ENCODE measurements at places on chromosomes 7 and 10.

GRCh38 chr10:63935705-63936104 lies 414.5 kb downstream of the REEP3 start:
- no peak for DNase-seq

DNA sequence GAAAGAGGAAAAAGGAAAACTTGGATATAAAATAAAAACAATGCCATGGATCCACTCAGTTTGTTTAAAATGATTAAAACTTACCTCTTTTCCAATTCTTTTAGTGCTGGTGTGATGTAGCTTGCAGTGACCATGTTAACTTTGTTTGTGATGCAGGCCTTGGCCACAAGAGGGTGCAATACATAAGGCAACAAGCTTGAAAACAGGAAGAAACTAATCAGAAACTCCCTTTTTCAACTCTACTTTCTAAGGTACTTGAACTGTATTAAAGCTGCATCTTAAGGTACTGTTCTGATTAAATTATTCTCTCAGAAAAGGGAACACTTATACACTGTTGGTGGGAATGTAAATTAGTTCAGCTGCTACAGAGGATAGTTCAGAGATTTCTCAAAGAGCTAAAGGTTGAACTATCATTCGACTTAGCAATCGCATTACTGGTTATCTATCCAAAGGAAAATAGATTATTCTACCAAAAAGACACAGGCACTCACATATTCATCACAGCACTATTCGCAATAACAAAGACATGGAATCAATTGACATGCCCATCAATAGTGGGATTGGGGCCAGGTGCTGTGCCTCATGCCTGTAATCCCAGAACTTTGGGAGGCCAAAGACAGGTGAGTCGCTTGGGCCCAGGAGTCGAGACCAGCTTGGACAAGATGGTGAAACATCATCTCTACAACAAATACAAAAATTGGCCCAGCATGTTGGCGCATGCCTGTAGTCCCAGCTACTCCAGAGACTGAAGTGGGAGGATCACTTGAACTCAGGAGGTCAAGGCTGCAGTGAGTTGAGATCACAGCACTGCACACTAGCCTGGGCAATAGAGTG lies 50.9 kb downstream of the AASS start:
- peak; percentile 16 for DNase-seq

- no peak for DNase-seq
Measured at GRCh38 chr7:68440866-68441265, 1157.4 kb upstream of the AUTS2 start.

- DNase-seq: peak; percentile 26
Measured at GRCh38 chr10:78974617-78975317, 94.0 kb upstream of the ZMIZ1 start.

GRCh38 chr7:140389445-140389844 lies 8.9 kb downstream of the SLC37A3 start:
- DNase-seq: no peak

- no peak for DNase-seq
Measured at GRCh38 chr10:52283174-52283573, 30.9 kb upstream of the DKK1 start.

GRCh38 chr7:7970531-7971307 lies 2.1 kb downstream of the GLCCI1 start:
- DNase-seq: no peak

- no peak for DNase-seq
Measured at GRCh38 chr10:96999987-97000386, 167.9 kb downstream of the LCOR start.
